Urinary bladder (tissue), 4 donors: ENCODE measurements at places on chromosomes 4 and X. TPM values are rescaled to one million over a fixed set of nuclear protein-coding genes. Genes with fewer than 3 reads are reported as not detected.

The UGT2B15 gene
- 0.08 TPM for polyA plus RNA-seq

The CNKSR2 gene
- polyA plus RNA-seq: 1.2 TPM

The SPANXN4 gene
- not detected for polyA plus RNA-seq

The GLRA3 gene
- polyA plus RNA-seq: 0.01 TPM

The GPRASP3 gene
- polyA plus RNA-seq: 4.4 TPM
